GM23338 (cell line): ENCODE measurements at places on chromosomes 3 and 15. TPM values are rescaled to one million over a fixed set of nuclear protein-coding genes. Genes with fewer than 3 reads are reported as not detected.
A peak's percentile ranks its signal among the peaks of the same experiment; 100 is the strongest.

DNA sequence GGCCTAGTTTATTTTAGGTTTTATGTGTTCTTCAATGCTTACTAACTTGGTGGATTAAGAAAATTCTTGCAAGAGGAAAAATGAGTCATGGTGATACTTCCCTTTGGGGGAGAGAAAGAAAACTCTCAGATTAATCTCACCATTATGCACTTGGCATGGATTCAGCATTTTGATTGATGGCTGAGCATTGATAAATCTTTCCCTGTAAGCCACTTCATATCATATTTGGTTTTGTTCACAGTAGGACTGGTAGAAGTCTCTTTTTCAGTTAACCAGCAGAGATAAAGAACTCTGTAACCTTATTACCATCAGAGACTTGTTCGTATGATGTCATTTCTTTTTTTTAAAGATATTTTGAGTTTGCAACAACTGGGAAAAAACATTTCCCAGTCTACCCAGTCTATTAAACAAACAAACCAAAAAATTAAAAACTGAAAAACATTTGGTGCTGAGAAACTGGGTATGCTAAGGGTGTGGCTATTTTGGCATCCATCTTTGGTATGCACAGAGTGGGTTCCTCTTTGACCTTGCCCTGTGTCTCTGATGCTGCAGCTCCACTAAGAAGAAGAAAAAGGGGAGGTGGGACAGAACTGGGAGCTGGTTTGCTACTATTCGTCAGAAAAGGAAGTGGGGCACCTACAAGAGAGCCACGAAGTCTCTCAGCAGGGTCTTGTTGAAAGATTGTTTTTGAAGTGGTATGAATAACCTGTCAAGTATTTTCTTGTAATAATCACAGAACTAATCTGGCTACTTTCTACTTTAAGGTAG is 17.2 kb downstream of the TMOD3 start:
- H3K27ac ChIP-seq: no peak overlapping the region
- peaks cover 33% of the 10 kb centered on the region for H3K4me1 ChIP-seq
- DNase-seq: no peak
- H3K27me3 ChIP-seq: no peaks in the 10 kb centered on the region

DNA sequence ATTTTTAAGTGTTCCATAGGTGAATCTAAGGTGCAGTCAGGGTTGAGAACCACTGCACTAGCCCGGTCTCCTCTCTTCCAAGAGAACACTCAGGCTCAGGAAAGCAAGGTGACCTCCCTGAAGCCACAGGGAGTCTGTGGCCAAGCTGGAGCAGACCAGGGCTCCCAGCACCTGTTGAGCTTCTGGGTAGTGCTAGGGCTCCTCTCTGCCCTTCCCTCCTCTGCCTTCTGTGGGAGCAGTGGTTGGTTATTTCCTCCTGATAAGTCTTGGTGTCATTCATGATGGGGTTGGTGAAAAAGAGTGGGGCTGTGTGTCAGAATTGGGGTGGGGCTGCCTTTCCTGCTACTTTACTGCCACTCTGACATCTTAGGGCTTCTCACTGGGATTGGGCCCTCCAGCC is 163.1 kb upstream of the UMPS start:
- no peak overlapping the region for H3K4me3 ChIP-seq
- H3K27ac ChIP-seq: no peak overlapping the region
- H3K36me3 ChIP-seq: no peaks in the 10 kb centered on the region
- no peak for DNase-seq

The MBNL1 gene
- 8.4 and 9.4 TPM in 2 replicates for polyA plus RNA-seq

GRCh38 chr3:9201955-9202354 is 47.5 kb downstream of the SRGAP3 start:
- no peak overlapping the region for H3K27ac ChIP-seq
- H3K36me3 ChIP-seq: no peaks in the 10 kb centered on the region
- peaks cover 34% of the 10 kb centered on the region for H3K4me1 ChIP-seq
- no peak for DNase-seq
- H3K27me3 ChIP-seq: no peaks in the 10 kb centered on the region
- H3K4me3 ChIP-seq: no peak overlapping the region

- no peak overlapping the region for H3K27ac ChIP-seq
- H3K36me3 ChIP-seq: peaks cover 7% of the 10 kb centered on the region; the same call in 1 of the 2 replicates
- no peaks in the 10 kb centered on the region for H3K4me1 ChIP-seq
- H3K4me3 ChIP-seq: no peak overlapping the region
- DNase-seq: peak; percentile 72
These were observed 17.2 kb upstream of the TIMP4 start for GRCh38 chr3:12175844-12176453.

DNA sequence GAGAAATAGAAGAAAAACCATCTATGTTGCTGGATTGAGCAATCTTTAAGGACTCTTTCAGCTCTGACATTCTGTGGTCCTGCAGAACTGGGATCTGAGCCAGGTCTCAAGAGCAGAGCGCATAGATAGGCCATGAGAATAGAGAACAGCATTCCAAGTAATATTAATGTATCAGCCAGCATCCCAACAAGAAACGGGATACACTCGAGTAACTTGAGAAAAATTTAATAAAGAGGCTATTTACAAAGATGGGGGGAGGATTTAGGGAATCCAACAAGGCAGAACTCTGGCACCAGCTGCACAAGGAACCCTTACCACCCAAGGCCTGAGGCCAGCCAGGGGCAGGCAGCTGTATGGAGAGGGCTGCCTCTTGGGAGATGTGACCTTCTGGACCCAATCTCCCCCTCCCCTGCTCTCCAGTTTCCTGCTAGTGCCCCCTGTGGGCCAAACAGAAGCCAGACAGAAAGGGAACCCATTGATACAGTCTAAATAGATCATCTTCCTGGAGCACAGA is 8.2 kb downstream of the TMOD2 start:
- no peak overlapping the region for H3K4me3 ChIP-seq
- no peak overlapping the region for H3K27ac ChIP-seq
- DNase-seq: peak; percentile 74

DNA sequence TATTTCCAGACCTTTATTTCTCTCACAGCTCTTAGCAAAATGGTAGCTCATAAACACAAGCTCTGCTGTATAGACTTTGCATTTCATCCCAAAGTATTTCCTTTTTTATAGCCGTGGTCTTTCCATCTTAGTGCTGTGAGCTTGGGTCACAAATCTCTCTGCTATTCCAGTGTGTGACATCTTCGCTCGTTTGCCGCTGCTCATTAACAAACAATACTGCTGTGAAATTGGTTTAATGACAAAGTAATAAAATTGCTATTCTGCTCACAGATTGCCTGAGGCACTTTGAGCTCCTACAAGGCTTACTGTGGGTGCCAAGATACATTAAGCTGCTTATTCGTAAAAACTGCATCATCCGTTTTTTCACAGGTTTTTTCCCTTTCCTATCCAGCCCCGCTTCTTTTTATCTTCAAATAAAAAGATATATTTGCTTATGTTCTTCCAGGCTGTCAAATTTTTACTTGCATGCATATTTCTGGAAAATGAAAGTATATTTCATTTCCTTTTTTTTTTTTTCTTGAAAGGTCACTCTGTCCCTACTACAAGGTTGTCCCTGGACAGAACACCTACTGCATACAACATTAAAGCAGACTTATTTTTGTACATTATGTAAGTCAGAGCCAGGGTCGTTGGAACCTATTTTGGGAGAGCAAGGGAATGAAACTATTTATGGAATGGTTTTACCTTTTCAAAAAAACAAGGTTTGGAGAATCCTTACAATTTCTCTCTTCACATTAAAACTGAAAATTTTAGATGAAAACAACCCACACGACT is 174.5 kb downstream of the MEIS2 start:
- no peak overlapping the region for H3K4me3 ChIP-seq
- H3K27ac ChIP-seq: no peak overlapping the region
- DNase-seq: no peak
- H3K27me3 ChIP-seq: no peaks in the 10 kb centered on the region
- H3K36me3 ChIP-seq: no peaks in the 10 kb centered on the region

DNA sequence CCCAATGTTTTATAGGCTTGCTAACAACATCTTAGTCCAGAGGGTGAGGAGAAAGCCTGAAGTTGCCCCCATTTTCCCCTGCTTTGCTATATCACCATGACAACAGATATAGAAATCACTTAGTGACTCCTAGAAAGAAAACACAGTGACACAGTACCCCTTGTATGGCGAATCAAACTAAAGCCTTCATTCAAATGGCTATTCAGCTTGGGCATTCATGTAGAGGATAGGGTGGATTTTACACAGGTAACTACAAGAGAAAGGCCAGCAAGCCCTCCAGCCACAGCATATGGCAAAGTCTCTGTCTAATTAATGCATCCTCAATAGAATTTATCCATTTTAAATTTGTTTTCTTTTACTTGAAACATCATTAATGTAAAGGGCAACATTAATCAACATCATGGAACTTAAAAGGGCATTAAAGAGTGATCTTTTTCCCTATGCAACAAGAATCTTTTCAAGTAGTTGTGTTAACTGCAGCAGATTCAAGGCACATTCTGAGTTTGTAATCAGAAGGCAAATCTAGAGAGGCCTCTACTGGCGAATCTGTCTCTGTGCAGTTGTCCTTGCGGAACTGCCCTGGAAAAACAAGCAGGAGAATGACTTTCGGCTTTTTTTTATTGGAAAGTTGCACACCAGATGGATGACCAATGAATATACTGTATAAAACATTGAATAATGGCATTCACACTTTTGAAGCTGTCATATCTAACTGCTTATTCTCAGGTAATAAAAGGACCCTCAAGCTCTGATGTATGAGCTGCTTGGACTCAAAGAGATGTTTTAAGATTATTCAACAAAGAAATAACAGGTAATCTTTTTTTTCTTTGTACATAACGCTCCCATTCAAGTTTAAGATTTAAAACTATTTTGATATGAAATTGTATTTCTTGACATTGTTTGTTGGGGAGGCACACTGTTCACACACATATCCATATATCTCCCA is 621.7 kb upstream of the AGTR1 start:
- no peaks in the 10 kb centered on the region for H3K36me3 ChIP-seq
- peak; percentile 74 for DNase-seq
- H3K27ac ChIP-seq: no peak overlapping the region
- H3K27me3 ChIP-seq: no peaks in the 10 kb centered on the region

GRCh38 chr3:5731100-5731499 is 543.6 kb downstream of the EDEM1 start:
- no peak for DNase-seq
- no peaks in the 10 kb centered on the region for H3K27me3 ChIP-seq
- no peak overlapping the region for H3K27ac ChIP-seq
- 0 out of 2 replicates have a peak, but pooled peaks cover 6% of the 10 kb centered on the region for H3K36me3 ChIP-seq

DNA sequence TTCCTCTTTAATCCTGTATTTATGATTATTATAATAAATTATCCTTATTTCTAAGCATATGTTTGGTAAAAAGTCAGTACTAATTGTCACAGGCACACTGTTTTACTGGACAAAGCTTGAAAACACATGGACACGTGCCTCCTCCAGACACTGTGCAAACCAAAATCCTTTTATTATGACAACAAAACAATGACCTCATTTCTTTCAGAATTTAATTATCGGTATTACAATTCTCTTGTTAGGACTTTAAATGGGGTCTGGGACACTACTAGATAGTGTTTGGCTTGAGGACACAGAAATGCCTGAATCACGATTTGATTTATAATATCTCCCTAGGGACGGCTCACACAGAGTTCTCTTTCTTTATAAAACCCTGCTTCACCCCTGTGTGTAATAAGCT is 107.3 kb upstream of the IGSF10 start:
- H3K27me3 ChIP-seq: no peaks in the 10 kb centered on the region
- DNase-seq: no peak
- H3K4me1 ChIP-seq: peaks cover 14% of the 10 kb centered on the region
- H3K27ac ChIP-seq: no peak overlapping the region
- no peak overlapping the region for H3K4me3 ChIP-seq

GRCh38 chr3:111315930-111316587 is 225.9 kb upstream of the CD96 start:
- H3K27ac ChIP-seq: no peak overlapping the region
- no peaks in the 10 kb centered on the region for H3K27me3 ChIP-seq
- no peak overlapping the region for H3K4me3 ChIP-seq
- H3K36me3 ChIP-seq: no peaks in the 10 kb centered on the region
- no peaks in the 10 kb centered on the region for H3K4me1 ChIP-seq

GRCh38 chr3:19467761-19468160 is 319.5 kb downstream of the KCNH8 start:
- DNase-seq: peak; percentile 27
- H3K4me3 ChIP-seq: no peak overlapping the region
- H3K27ac ChIP-seq: no peak overlapping the region
- no peaks in the 10 kb centered on the region for H3K36me3 ChIP-seq
- no peaks in the 10 kb centered on the region for H3K27me3 ChIP-seq

DNA sequence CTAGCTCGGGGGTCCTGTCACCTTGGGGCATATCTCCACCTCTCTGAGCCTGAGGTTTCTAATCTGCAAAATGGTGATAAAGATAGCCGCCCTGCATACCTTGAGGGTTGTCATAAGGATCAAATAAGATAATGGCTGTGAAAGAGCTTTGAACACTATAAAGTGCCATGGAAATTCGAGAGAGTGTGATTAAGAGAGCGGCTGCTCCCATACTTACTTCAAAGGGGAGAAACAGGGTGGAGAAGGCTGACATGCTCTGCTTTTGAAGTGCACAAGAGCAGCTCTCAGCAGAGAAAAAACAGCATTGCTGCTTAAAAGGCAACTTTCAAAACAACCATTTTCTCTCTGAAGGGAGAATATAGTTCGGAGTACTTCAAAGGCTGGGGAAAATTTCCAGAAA is 529.2 kb downstream of the EPHB1 start:
- no peak for DNase-seq
- no peaks in the 10 kb centered on the region for H3K4me1 ChIP-seq
- no peaks in the 10 kb centered on the region for H3K27me3 ChIP-seq
- no peak overlapping the region for H3K27ac ChIP-seq
- no peaks in the 10 kb centered on the region for H3K36me3 ChIP-seq
- no peak overlapping the region for H3K4me3 ChIP-seq

DNA sequence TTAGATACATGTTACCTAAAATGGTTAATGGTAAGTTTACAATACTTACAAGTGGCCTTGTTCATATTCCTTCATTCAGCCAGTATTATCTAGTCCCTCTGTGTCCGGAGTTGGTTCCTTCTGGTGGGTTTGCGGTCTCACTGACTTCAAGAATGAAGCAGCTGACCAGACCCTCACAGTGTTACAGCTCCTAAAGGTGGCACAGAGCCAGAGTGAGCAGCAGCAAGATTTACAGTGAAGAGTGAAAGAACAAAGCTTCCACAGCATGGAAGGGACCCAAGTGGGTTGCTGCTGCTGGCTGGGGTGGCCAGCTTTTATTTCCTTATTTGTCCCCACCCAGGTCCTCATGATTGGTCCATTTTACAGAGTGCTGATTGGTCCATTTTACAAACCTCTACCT is 916.8 kb downstream of the MCTP2 start:
- no peaks in the 10 kb centered on the region for H3K36me3 ChIP-seq
- no peak overlapping the region for H3K4me3 ChIP-seq
- DNase-seq: no peak
- H3K27ac ChIP-seq: no peak overlapping the region
- no peaks in the 10 kb centered on the region for H3K4me1 ChIP-seq

DNA sequence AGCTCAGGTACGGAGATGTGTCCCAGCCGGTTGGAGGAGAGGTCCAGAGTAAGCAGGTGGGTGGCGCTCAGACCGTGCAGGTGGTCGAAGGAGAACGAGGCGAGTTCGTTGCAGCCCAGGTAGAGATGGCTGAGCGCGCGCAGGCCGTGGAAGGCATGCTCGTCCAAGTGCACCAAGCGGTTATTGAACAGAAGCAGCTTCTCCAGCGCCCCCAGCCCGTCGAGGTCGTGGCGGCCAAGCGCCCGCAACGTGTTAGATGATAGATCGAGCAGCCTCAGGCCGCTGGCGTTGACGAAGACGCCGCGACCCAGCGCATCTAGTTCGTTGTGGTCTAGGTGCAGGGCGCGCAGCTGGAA is 648 bp downstream of the AMIGO3 start:
- peaks cover 5% of the 10 kb centered on the region; the same call in 1 of the 2 replicates for H3K36me3 ChIP-seq
- no peaks in the 10 kb centered on the region for H3K27me3 ChIP-seq
- peak overlapping the region; percentile 27; the same call in 1 of the 2 replicates for H3K27ac ChIP-seq
